ENCODE measurements at places on chromosomes 12 and 14.

DNA sequence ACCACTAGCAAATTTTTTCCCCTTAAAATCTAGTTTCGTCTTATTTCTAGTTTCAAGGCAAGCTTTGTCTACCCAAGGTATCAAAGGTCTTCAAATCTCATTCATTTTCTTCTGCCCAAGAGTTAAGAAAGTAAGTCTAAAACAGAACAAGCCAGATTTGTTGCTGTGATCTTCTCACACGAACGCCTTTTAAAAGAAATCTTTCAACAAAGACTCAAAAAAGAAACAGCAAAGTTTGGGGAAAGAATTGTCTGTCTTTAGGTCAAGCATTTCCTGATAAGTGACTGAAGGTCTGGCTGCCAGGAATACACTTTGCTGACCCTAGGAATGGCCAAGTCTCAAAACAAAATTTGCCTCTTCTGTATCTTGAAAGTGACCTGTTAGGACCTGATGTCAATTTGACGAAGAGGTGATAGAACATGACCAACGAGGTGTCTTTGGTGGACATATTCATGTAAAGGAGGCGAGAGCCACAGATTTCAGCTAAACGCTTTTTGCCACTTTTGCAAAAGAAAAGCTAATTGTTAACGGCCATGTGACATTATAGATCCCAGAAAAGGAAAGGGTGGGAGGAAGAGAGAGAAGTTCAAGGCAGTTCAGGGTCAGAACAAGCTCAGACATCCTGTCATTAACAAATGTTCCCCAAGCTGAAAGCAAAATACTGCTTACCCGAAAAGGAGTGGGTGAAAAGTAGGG, 1.7 kb downstream of the CDK17 start:
- no peak for DNase-seq

- DNase-seq: peak; percentile 99
Measured at GRCh38 chr12:115341442-115341841, 657.5 kb upstream of the TBX3 start.

DNA sequence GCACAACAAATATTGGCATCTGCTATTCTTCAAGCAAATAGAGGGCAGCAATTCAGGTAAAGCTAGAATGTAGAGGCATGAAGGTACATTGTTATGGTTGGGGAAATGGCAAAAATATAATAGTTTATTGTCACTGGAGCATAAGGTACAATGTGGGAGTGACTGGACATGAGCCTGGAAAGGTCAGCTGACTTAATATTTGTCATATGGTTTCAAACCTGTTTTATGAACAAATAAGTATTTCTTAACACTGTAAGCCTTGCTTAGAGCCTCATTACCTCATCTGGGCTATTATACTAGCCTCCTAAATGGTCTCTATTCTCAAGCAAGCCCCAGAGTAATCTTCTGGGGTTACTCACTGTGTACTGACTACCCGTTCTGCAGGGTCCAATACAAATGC, 33.7 kb downstream of the FAM177A1 start:
- no peak for DNase-seq

- DNase-seq: no peak
Measured at GRCh38 chr12:7571257-7571656, 67.7 kb upstream of the CD163 start.

GRCh38 chr12:21884936-21885335, 56.3 kb downstream of the ABCC9 start:
- no peak for DNase-seq

DNA sequence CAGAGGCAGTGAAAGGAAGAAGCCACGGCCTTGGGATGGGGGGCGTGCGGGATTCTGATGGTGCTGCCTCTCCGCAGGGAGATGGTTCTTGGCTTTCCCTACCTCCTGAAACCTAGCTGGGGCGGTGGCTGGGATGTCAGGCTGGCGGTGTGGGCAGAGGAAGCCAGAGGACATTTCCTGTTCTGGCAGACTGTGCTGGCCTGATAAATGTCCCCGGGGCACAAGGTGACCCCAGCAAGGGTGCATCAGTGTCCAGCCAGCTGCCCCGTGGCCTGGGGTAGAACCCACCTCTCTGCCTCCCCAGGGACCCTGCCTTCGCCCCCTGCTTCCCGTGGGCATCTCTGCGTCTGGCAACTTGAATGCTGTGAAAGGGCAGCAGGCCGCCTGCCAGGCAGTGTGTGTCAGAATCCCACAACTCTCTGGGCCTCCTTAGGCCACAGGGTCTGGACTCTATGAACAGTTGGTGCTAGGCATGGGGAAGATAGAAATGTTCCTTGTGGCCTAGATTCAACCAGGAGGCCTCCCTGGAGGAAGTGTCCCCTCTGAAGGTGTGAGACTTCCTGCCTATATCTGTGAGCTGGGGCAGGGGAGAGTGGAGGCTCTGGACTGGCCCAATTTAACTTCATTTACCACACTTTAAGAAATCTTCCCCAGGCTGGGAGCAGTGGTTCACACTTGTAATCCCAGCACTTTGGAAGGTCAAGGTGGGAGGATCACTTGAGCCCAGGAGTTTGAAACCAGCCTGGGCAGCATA, 4.9 kb downstream of the SH2B3 start:
- DNase-seq: no peak

GRCh38 chr12:44649693-44650092, 226.4 kb downstream of the NELL2 start:
- no peak for DNase-seq

DNA sequence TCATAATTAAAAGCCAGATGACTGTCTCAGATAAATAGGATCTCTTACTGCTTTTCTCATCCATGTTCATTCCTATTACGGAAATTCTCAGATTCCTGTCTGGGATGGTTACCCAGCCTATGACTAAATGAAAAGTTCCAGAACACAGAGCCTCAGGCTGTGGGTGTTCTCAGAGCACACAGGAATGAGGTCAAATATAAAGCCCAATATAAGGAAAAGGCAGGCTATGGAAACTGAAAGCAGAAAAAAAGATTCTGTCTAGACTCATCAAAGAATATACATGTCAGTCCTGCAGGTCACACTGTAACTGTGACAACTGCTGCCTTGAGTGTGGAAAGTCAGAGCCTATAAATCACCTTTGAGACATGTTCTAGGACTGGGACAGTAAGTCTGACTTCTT, 64.3 kb downstream of the DCAF5 start:
- DNase-seq: peak; percentile 68

DNA sequence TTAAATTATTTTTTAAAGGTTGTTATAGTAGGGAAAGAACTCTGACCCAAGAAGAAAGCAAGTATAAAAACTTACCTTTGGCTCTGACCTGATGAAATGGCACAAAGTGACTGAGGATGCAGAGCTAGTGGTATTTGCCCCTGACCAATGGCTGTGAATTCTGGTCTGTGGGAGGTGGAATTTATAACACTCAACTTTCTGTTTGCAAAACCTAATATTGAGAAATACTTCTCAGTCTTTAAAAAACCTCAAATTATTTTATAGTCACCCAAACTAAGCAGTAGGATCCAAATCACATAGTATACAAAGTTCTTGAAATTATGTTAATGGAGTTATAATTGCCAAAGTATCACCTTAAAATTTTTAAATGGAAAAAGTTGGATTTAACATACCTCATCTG, at the start of gene EPYC:
EPYC (minus strand) TSS at position 101 of the 400 bp plus-strand sequence. CDS start 2,407 bp downstream, outside the sequence.
- DNase-seq: no peak

DNA sequence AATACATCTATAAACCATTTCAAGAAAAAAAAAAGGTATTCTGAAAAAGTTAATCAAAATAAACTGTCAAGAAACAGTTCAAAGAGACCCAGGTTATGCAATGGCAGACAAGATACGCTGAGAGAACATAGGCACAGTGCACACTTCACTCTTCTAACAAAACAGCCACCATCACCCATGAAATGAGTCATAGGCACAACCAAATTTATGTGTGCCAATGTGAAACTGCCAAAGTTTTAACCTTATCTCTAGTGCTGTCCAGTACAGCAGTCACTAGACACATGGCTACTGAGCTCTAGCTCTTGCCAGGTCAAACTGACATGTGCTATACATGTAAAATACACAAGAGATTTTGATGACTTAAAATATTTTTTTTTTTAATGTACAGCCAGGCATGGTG, 1.4 kb downstream of the CEP128 start:
- DNase-seq: no peak

GRCh38 chr12:39723831-39724230, 104.2 kb upstream of the ABCD2 start:
- no peak for DNase-seq

- DNase-seq: peak; percentile 65
Measured at GRCh38 chr12:14845350-14845750, 2.0 kb upstream of the ART4 start.

- DNase-seq: peak; percentile 13
Measured at GRCh38 chr14:59632381-59632780, 55.8 kb upstream of the CCDC175 start.

GRCh38 chr14:69684461-69685217, 73.2 kb downstream of the SUSD6 start:
- DNase-seq: no peak

- peak; percentile 38 for DNase-seq
Measured at GRCh38 chr14:55454264-55455002, 14.0 kb upstream of the TBPL2 start.

DNA sequence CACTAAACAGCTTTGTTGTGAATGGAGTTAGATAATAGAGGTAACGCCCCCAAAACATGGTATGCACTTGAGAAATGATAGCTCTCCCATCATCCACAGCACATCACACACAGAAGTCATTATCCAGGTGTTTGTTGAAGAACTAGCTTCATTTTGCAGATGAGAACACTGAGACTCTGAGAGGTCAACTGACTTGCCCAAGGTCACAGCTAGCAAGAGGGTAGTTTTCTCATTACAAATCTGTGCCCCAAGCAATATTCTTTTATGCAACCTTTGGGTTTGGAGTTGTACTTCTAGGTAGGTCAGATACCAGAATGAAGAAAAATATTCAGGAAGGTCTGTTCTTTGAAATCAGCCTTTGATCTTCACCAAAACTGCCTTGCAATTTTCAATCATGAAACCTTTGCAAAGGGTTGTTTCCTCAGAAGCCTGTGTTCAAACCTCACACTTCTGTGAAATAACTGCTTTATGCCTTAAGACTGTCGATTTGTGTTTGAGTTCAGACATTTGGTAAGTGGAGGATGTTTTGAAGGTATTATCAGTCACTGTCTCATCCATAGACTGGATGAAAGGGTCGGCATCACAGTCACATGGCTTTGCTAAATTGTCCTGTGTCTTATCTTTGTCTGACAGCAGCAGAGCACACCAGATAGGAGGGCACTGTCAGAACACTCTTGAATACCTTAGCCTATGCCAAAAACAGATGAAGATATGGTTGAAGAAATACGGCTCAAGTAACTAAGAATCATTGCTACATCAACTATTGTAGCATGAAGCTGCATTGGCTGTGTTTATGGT, 233.2 kb upstream of the BTG1 start:
- DNase-seq: no peak

DNA sequence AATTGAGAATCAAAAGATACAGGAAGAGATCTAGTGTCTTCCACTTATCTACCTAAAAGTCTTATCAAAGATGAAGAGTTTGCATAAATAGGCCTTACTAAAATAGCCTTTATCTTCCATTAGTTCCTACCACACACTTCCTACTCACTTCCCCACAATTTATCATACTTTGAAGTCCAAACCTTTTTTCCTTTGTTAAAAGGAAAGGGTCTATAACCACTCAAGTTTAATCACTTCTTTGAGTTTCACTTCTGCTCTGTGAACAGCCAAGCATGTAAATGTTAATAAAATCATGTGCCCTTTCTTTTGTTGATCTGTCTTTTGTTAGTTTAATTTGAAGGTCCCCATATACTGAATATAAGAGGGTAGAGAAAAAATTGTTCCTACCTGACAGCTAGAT, 114.5 kb downstream of the PHLDA1 start:
- DNase-seq: no peak

- DNase-seq: peak; percentile 96
Measured at GRCh38 chr14:23301288-23301968, 1.2 kb downstream of the PPP1R3E start.

DNA sequence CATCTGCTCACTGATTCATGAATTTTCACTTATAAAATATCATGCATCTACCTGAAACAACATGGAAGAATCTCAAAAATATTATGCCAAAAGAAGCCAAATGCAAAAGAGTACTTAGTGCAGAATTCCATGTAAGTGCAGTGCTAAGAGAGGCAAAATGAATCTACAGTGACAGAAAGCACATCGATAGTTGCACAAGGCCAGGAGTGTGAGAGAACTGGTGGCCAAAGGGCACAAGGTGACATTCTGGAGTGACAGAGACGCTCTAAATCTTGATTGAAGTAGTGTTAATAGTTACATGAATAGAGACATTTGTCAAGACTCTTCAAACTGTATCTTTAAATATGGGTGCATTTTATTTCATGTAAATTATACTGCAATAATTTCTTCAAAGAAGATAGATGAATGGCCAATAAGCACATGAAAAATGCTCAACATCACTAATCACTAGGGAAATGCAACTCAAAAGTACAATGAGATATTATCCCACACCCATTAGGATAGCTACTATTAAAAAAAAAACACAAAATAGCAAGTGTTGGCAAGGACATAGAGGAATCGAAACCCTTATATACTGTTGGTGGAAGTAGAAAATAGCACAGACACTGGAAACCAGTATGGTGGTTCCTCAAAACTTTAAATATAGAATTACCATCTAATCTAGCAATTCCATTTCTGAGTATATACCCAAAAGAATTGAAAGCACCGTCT, 71.7 kb upstream of the KICS2 start:
- DNase-seq: no peak

GRCh38 chr12:131900397-131900796, 6.0 kb downstream of the ULK1 start:
- DNase-seq: no peak

DNA sequence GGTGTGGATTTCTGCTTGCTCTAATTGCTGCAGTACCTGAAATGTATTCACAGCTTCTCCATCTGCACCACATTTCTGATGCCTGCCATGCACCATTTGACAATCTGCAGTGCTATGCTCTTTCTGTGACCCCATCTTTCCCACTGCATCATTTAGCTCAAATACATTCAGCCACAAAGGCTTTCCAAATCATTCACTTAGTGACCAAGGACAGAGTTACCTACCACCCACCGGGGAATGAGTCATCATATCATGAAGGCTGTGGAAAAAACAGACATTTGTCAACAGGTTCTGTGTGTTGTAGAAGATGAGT, 465.5 kb upstream of the ATP2B1 start:
- peak; percentile 39 for DNase-seq

DNA sequence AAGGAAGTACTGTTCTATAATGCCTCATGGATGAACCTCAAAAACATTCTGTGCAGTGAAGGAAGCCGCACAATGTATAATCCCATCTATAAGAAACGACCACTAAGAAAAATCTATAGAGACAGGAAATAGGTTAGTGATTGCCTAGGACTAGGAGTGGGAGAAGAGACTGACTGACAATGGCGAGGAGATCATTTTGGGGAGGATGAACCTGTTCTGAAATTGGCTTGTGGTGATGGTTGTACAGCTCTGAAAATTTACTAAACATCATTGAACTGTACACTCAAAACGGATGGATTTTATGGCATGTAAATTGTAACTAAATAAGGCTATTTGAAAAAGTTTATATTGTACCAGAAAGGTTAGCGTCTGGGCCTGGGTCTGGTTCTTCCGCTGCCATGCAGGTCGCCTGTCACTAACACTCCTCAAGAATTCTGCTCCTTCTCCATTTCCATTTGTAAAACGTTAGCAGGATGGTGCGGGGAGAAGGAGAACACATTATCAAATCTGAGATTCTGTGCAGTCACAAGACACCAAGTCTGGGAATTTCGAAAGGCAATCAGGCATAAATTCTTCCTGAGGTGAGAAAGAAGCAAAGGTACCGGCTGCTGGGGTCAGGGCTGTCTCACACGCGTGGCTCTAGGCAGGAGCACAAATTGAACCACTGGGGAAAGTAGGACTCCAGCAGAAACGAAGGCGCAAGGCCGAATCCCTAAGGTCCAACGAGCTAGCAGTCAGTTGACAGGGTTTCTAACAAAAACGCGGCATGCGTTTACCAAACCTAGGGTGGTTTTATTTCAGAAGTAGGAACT, 845 bp upstream of the COCH start:
- no peak for DNase-seq
